Eye (tissue), 1 donor: ENCODE measurements at places on chromosomes 5 and 9.
A peak's percentile ranks its signal among the peaks of the same experiment; 100 is the strongest.

GRCh38 chr9:136485049-136486045 lies 2.5 kb upstream of the SEC16A start:
- DNase-seq, result peak; percentile 96

DNA sequence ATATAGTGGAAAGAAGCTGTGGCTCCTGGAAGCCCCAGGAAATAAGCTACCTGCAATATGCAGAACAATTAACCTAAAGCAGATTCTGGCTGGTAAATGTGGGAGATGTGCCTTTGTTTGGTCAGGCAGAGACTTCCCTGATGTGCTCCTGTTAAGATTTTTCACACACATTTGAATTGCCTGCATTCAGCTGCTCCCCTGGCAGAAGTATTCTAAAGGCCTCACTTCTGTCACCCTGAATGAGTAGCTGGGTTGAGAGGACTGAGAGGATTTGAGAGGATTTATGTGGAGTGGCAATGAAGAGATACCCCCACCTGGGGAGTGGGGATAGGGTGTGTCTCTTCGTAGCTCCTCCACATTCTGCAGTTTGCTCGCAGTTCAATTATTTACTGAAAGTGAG lies 130.5 kb downstream of the ST8SIA4 start:
- peak; percentile 60 for DNase-seq

GRCh38 chr9:7542693-7543092 lies 256.9 kb downstream of the DMAC1 start:
- DNase-seq, result no peak

DNA sequence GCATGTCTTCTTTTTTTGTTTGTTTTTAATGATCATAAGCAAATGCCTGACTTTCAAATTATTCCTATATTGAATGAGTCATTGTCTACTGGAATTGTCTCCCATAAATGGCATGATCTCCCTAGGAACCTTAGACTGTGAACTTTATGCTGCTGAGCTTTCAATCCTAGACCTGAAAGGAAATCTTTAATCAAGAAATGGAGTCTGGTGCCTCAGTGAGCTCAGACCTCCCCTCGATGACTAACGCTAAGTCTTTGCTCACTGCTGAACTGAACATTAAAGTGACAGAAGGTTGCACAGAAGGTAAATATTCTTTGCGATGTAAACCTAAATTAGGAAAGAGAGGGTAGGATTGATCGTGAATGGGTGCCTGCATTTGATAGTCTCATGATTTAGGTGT lies 745.2 kb upstream of the WWC1 start:
- no peak for DNase-seq

- peak; percentile 40 for DNase-seq
Observed at GRCh38 chr5:73417303-73418034, 31.1 kb downstream of the FOXD1 start.

DNA sequence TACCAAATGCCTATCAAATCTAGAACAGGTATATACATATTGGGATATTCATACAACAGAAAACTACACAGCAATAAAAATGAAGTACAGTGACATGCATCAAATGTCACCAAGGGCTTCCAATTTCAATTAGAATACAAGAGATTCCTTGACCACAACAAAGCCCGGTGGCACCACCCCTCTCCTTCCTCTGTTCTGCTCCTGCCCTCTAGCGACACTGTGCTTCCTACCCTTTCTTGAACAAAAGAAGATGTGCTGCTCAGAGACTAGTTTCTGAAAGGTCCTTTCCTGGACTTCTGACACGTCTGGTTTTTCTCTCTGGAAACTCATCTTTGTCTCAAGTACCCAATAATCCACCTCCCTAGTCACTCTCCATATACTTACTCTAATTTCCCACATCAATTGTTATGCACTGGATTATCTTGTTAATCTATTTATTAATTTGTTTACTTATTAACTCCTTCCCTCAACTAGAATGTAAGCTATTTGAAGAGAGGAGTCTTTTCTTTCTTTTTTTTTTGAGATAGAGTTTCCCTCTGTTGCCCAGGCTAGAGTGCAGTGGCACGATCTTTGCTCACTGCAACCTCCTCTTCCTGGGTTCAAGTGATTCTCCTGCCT lies 70.4 kb upstream of the CTSV start:
- DNase-seq, result peak; percentile 25
